Inflammatory macrophage (primary cell): ENCODE measurements at places on chromosomes 7 and 10.

GRCh38 chr10:112802411-112803022 lies 147.5 kb upstream of the TCF7L2 start:
- DNase-seq: no peak

DNA sequence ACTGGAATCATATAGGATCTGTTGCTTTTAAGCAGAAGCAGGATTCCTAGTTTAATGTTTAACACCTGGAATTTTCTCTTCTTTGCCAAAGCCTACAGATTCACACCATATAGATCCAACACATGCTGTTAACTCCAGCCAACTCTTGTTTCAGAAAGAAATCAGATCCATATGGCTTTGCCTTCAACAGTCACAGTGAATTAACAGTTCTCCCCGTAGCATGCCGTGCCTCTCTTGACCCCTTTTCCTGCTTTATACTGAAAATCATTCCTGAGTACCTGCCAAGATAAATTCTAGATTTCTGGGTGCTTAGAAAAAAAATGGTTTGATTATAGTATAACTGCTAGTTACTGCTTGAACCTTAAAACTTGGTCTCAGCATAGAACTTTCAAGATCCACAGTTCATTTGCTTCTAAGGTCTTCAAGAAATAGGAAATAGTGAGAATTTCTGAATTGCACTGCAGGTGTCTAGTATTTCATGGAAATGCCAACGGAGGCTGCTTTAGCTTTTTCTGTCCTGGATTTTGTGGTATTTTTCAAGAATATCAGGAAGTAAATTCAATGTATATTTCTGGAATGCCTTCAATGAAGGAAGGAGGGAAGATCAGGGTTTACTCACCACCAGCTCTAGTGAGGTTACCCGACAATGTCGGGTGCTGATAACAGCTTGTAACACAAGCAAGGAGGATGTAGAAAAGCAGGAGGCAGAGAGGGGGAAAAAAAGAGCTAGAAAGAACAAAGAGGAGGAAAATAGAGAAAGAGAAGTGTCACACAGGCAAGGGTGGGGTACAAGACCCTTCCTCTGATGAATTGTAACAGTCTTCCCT lies 6.6 kb downstream of the AASS start:
- DNase-seq: no peak

DNA sequence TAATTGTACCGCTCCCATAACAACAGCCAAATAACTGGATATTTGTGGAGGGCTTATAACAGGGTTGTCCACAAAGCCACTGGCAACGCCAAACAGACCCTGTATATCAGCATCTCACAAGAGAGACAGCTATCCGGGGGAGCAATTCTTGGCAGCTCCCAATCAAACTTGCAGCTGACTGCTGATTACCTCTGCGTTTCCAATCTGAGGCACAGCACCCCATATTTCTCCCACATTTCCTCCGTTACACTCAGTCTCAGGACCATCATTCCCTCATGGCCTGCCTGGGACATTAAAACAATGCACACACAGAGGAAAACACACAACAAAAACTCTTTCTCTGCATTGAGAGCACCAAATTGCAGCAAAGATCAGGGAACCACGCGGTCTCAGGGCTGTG lies 67.8 kb upstream of the SDK1 start:
- no peak for DNase-seq

DNA sequence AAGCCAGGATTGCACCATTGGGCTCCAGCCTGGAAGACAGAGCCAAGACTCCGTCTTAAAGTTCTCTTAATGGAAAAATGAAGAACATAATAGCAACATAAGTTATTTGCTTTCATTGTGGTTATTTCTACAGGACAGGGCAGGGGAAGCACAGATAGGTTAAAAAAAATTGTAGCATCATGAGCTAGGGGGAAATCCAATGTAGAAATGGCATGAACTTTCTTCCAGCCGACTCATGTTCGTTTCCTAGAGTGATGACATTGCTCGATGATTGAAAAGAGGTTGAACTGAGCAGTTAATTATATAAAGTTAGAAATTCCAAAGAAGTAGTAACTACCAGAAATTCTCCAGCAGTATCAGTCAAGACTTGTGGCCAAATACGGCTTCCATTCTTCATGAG lies 64.9 kb downstream of the DAGLB start:
- DNase-seq: peak; percentile 63

- DNase-seq: peak; percentile 46
These were observed 181.5 kb downstream of the EXOC4 start for GRCh38 chr7:133434246-133434865.

- no peak for DNase-seq
These were observed 4.1 kb downstream of the CYP2W1 start for GRCh38 chr7:986766-987751.

- no peak for DNase-seq
These were observed 319.4 kb upstream of the FZD8 start for GRCh38 chr10:35961501-35961900.

- DNase-seq: no peak
These were observed 182.9 kb downstream of the EBF3 start for GRCh38 chr10:129780901-129781795.

DNA sequence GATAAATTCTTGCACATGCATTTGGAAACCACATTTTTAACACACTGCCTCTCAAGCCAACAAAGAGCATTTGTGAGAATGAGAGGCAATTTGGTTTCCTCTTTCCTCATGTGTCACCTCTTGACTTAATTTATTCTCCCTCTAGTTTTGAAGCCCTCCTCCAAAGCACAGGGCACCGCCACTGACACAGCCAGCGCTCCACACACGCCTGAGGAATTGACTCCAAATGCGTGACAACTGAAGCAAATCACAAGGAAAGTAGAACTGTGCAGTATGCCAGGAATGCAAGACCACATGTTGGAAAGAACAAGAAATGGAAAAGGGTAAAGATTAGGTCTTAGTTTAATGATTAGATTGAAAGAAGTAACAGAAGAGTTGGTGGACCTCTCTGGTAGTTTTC lies 173.3 kb downstream of the LSM5 start:
- DNase-seq: no peak

- no peak for DNase-seq
These were observed 59.2 kb downstream of the SLC16A12 start for GRCh38 chr10:89476150-89476549.

DNA sequence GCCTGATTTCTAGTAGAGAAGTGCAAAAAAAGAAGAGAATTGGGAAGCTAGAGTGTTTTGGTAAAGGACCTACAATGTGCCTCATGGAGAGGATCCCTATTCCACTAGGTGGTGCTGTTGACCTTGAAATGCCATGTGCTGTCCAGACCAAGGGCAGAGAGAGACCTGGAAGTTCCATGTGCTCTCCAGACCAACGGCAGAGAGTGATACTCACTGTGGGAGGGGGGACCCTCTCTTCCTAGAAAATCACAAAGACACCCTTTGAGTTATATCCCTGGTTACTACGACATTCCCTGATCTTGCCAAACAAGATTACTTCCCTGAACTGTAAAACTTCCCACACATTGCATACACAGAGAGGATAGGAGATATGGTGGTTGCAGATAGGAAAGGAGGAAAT lies 212.7 kb upstream of the ZNF804B start:
- peak; percentile 51 for DNase-seq

DNA sequence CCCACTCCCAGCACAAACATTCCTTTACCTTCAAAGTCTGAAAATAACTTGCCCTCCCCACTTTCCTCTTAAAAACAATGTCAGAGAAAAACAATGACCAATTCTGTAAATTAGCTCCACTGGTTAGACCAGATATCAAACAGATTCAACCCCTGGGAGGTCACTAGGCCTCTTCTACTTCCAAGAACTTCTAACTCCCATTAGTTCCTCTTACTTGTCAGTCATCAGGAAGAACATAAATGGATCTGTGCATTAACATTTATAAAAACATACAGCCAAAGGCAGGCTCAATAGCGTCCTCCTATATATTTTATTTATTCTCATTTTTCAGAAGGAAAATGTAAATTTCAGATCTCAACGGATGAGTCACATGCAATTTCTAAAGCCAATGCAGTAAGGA lies 2.2 kb downstream of the ELAPOR2 start:
- DNase-seq: no peak

- DNase-seq: no peak
These were observed 1567.3 kb upstream of the LRRTM3 start for GRCh38 chr10:65358565-65358964.

DNA sequence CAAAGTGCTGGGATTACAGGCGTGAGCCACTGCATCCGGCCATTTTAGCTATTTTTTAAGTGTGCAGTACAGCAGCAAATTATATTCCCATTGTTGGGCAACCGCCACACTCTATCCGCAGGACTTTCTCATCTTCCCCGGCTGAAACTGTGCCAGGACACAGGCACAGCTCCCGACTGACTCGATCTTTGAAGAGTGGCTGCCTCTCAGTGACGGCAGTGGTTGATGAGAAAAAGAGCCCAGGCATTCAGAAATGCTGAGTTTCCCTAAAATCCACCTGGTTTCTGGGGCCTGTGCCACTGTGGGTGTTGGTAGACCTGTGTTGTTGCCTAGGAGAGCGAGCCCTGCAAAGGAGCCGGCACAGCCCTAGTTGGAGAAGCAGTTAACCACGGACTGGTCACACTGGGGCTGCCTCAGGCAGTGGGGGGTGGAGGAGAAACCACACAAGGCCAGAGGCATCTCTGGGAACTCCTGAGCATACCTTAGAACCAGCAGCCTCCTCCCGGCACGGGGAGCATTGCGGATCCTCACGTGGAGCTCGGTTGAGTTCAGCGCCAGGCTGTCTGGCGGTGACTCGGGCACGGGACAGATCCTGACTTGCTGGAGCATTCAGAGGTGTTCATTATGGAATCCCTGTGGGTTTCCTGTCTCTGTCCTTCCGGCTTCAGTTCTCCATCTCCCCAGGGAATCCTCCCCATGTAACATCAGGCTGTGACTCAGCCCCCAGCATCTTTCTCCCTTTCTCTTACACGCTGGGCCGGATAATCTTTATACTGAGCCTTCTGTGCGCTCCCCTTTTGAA lies 16.2 kb downstream of the PFKFB3 start:
- DNase-seq: no peak

GRCh38 chr7:73905360-73905759 lies 44.4 kb downstream of the TMEM270 start:
- no peak for DNase-seq

GRCh38 chr7:13850185-13850752 lies 139.2 kb downstream of the ETV1 start:
- peak; percentile 83 for DNase-seq

GRCh38 chr7:4801839-4802231 lies 26.4 kb downstream of the AP5Z1 start:
- DNase-seq: no peak

DNA sequence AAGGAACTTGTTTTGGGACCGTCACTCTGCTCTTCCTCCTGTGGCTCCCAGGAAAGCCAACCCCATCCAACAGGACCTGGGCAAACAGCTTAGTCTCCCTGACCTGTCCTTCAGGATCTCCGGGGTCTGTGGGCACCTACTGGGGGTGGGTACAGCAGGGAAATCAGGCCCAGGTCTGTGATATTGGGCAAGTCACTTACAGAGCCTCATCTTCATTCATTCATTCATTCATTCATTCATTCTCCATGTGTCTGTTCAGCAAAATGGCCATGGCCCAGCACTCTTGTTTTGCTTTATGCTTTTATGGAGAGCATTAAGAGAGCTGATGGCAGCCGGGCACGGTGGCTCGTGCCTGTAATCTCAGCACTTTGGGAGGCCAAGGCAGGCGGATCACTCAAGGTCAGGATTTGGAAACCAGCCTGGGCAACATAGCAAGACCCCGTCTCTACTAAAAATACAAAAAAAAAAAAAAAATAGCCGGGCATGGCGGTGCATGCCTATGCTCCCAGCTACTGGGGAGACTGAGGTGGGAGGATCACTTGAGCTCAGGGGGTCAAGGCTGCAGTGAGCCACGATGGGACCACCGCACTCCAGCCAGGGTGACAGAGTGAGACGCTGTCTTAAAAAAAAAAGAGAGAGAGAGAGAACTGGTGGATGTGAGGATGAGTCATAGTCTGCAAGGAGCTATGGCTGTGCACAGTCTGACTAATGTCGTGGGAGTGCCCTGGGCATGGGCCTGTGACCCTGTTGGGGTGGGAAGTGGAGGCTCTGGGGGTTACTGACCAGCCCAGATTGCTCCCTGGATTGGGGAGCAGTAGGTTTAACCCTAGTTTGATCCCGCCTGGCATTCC lies 54.3 kb downstream of the CLIP2 start:
- DNase-seq: peak; percentile 69

DNA sequence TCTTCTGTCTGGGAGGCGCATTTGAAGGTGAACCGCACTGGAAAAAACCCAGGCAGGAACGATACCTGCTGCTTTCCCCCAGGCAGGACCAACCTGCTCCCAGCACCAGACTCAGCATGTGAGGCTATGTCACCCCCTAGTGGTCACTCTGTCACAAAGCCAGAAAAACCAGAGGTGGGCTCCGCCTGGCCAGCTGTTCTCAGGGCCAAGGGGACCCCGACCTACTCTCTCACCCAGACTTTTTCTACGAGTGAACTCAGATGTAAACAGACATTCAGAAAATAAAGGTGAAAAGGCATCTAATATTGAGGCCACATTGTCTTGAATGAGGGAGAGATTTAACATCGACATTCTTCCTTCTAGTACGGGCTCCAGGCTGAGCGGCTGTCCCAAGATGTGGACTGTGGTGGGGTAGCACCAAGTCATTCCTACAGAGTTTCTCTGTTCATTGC lies 117.3 kb downstream of the PRKAG2 start:
- DNase-seq: peak; percentile 45

DNA sequence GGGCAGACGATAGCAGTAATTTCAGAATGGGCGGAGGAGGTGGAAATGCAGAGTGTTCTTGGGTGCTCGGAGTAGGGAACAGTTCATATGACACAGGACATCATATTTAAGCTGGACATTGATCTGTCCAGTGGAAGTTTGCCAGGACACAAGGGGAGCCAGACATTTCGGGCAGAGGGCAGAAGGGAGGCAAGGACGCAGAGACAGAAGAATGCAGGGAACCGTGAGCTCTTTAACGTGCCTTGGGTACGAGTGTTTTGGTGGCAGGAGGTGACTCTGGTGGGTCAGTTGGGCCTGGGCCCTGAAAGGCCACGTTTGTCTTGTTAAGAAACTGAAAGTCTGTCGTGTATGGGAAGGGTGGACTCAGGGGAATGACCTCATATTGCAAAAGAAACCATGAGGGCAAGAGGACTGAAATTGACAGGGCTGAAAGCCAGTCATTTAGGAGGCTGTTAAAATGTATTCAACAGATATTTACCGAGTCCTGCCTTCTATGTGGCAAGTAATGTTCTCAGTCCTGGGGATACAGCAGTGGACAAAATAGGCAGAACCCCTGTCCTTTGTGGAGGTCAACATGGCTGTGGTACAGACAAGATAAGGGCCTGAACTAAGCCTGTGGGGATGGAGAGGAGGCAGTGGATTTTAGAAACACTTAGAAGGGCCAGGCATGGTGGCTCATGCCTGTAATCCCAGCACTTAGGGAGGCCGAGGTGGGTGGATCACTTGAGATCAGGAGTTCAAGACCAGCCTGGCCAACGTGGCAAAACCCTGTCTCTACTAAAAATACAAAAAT lies 2.2 kb downstream of the OPTN start:
- no peak for DNase-seq

GRCh38 chr10:124657806-124658205 lies 86.4 kb downstream of the FAM53B start:
- DNase-seq: peak; percentile 24

GRCh38 chr7:79084423-79084822 lies 369.0 kb downstream of the MAGI2 start:
- no peak for DNase-seq

GRCh38 chr10:6333086-6333485 lies 130.4 kb downstream of the PFKFB3 start:
- no peak for DNase-seq
